HTR-8/SVneo (cell line): ENCODE measurements at places on chromosomes 11 and 22.

DNA sequence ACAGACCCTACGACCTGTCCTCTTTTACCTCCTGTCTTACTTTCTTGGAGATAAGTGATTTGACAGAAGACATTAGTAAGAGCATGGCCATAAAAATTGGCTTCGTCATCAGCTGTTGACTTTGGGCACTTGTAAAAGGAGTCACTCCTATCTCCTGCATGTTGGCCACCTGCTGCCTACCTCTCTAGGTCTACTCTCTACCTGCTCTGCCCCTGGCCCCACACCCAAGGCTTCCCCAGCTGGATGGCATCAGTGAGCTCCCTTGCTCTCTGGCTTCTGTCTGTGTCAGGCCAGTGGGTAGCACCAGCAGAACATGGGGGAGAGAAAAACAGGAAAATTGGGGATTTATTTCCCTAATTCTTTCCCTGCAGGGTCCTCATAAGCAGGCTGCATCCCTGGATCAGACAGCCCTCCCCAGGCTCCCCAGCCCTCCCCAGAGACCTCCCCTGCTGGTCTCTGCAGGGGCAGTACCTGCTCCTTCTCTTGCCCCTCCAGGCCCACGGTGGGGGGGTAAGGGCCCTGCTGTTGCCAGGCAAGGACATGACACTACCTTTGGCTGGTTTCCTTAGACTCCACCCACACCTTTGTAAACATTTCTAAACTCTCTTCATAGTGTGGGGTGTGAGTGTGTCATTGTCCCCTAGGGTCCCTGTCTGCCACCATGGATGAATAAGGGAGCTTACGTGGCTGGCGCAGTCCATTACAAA, 157.0 kb upstream of the NECTIN1 start:
- no peak for DNase-seq

DNA sequence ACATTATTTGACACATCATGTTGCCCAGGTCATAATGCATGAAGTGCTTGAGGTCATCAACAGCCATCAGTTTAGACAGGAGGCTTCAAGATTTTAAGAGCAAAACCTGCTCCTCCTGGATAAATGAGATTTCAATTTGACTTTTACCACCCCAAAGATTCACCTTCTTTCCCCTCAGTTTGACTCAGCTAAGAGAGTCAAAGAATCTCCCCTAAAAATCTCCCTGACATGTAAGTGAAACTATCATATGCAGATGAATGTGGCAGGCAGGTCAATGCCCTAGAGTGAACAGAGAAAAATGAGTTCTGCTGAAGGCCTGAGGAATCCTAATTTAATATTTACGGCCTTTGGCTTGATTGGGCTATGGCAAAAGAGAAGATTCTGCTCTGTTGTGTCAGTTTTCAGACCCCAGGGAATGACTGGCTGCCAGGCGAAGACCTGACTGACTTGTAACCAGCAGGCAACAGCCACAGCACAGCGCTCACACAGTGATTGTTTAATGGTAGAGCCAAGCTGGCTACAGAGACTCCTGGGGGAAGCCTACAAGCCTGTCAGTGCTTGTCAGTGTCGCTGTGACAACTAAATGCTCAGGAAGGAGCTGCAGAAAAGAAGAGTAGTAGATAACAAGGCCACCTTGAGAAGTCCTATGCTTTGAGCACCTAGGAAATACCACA, 491.2 kb upstream of the LRRC4C start:
- no peak for DNase-seq

- no peak for DNase-seq
Observed at GRCh38 chr11:88208745-88209144, 33.5 kb upstream of the RAB38 start.

DNA sequence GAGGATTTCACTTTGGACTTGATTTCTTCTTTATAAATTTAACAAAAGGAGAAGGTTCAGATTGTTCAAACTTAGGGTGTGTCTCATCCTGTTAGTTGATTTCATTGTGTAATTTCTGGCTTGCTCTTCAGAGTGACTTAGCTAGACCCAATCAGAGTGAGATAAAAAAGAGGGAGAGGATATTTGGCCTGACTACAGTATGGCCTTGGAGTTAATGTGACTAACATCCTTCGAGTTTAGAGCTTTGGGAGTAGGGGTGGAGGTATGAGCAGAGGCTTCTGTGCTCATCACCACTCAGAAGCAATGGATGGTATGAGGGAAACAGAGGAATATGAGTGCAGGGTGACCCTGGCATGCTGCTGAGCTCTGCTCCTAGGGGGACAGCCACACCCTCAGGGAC, 114.2 kb downstream of the ME3 start:
- no peak for DNase-seq

- no peak for DNase-seq
Observed at GRCh38 chr11:69002570-69003231, 10.3 kb downstream of the MRGPRF start.

- DNase-seq = no peak
Observed at GRCh38 chr11:135074397-135074998, 662.5 kb upstream of the B3GAT1 start.

GRCh38 chr22:34879001-34879400, 187.0 kb upstream of the ISX start:
- DNase-seq = no peak

- peak; percentile 26 for DNase-seq
Observed at GRCh38 chr22:22877523-22878210, 9.9 kb upstream of the IGLL5 start.

DNA sequence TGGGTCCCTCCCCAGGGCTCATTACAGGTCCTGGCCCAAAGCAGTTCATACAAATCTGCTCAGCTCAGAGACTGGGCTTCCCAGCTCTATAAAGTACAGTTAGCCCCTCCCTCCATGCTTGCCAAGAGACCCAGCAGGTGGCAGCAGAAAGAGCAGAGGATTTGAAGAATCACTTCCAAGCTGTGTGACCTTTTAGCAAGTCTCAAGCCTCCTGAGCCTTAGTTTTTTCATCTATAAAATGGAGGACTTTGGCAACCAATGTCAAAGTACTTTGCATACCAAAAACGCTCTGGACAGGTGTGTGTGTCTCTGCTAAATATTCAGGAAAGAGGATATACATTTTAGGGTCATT, 26.6 kb downstream of the RELT start:
- no peak for DNase-seq

DNA sequence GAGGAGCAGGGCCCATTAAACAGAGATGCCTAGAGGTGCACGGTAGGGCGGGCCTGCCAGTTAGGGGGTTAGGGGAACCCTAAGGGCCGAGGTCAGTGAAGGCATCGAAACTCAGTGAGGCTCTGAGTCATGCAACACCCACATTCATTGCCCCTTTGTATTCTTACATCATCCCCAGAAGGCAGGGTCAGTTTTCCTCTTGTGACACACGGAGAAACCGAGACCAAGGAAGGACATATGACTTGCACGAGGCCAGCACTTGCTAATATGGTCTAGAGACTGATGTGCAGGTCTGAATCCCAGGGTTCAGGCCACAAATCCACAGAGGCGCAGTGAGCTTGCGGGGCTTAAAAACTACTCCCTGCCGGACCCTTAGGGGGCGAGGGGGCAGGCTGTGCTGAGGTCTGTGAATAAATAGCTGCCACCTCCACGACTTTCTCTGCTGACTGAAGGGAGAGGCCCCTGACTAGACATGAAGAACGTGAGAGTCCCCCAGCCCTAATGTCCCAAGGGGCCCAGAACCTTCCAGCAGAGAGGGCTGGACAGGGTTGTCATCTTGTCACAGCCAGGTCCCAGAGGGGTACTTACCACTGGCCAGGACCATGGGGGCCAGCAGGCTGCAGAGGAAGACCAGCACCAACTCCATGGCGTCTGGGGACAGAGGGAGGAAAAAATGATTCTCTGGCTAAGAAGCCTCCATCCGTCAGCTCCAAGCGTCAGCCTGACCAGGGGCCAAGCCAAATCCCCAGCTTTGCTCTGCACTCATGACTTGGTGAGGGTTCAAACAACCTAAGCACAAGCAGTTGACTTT, 17.8 kb upstream of the FXYD2 start:
- DNase-seq = no peak

DNA sequence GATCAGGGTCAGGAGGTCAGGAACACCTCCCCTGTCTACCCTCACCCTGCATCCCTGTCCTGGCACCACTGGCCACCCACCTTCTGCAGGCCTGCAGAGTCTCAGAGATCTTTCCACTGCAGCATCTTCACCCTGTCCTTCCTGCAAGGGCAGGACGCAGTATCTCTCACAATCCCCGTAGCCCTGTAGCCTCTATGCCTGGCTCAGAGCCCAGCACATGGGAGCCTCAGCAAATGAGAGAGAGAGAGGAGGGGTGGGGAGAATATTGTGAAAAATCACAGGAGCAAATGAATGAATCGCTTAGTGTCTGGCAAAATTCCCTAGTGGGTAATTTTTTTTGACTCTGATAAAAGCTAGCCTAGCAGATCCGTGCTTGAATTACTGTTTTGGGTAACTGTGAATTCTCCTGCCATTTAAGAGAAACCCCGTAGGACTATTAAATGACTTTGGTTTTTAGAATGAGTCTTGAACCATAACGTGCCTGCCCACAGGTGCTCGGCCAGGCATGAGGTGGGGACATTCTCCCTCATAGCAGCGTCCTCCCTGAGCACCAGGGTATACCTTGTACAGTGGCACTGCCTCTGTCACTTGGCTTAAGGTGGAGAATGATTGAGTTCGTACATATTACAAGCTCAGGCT, 91.5 kb downstream of the MORC2 start:
- no peak for DNase-seq

GRCh38 chr11:118610773-118611432, 3.5 kb downstream of the PHLDB1 start:
- DNase-seq = no peak

GRCh38 chr22:20089226-20089976, 9.4 kb downstream of the DGCR8 start:
- DNase-seq = no peak

DNA sequence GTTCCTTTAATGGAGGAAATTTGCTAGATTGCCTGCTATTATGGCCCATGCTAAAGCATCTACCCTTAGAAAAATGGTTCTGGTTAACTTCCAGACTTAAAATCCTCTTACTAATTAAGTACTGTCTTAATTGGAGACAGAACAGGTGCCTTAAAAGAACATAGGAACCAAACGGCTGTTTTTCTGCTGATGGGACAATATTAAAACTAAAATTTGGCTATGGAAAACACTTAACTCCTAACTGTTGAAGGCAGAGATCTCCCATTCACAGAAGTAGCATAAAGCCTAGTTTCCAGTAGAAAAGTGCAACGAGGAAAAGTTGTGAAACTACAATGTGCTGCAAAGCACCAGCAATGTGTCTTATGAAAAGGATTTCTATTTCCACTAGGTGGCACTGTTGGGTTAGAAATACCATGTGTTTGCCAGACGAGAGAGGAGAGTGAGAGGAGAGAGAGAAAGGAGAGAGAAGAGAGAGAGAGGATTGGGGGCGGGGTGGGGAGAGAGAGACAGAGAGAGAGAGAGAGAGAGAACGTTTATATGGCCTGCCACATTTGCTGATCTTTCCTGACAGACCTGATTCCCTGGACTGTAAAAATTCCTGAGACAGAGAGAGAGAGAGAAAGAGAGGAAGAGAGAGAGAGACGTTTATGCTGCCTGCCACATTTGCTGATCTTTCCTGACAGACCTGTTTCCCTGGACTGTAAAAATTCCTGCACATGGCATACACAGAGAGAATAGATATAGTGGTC, 51.5 kb downstream of the FAM181B start:
- peak; percentile 20 for DNase-seq

GRCh38 chr11:17630936-17631335, 83.9 kb downstream of the OTOG start:
- DNase-seq = no peak

- DNase-seq = peak; percentile 73
Observed at GRCh38 chr22:41517172-41518047, 26.9 kb downstream of the POLR3H start.

- DNase-seq = no peak
Observed at GRCh38 chr22:19195796-19196731, 17.5 kb upstream of the SLC25A1 start.

- DNase-seq = no peak
Observed at GRCh38 chr11:71370895-71371673, 77.1 kb downstream of the DHCR7 start.
